Urinary bladder (tissue), 4 donors: ENCODE measurements at places on chromosomes 5 and 9. TPM values are rescaled to one million over a fixed set of nuclear protein-coding genes. Genes with fewer than 3 reads are reported as not detected.

GRCh38 chr5:124634228-124634739 is 112.2 kb downstream of the ZNF608 start:
- no peak for DNase-seq

GRCh38 chr5:181045316-181045715 is 5.2 kb downstream of the BTNL9 start:
- no peak for DNase-seq

GRCh38 chr5:135160036-135160675 is 126.1 kb upstream of the PITX1 start:
- DNase-seq = no peak

The TRPM3 gene
- 14.3 TPM for total RNA-seq

- no peak for DNase-seq
These were observed 138.9 kb downstream of the NXNL2 start for GRCh38 chr9:88673886-88674285.

GRCh38 chr9:82570226-82570625 is 492.7 kb downstream of the RASEF start:
- no peak for DNase-seq

DNA sequence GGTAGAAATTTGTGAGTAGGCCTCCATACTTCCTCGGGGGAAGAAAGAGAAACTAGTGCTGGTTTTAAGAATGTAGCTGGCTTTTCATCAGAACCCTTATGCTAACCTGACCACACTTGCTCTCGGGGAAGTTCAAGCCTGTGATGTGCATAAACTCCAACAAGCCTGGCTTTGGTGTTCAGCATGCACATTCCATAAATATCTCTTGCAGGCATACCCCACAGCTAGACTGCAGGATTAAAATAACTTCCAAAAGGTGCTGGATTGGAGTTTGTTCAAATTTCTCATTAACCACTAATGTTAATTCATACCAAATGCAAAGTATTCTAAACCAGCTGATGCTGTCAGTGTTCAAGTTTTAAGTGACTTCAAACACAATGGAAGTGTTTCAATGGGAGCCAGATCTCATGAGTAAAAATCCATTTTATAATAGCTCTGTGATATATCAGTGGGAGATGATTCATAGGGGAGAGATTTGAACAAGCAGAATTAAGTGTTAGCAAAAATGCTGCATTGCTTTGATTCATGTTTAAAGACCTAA is 79.4 kb downstream of the NPR3 start:
- no peak for DNase-seq

GRCh38 chr9:99184110-99184474 is 37.6 kb downstream of the ALG2 start:
- no peak for DNase-seq

The NR5A1 gene
- not detected for total RNA-seq

The PRRX2 gene
- total RNA-seq = 8.6 TPM

GRCh38 chr5:71740015-71740753 is 21.1 kb downstream of the CARTPT start:
- no peak for DNase-seq

GRCh38 chr5:84181093-84181492 is 203.6 kb downstream of the EDIL3 start:
- no peak for DNase-seq

The MPDZ gene
- total RNA-seq = 96.8 TPM

The CNOT8 gene
- 71.4 TPM for total RNA-seq

The LEAP2 gene
- total RNA-seq = 3.0 TPM

The PCDHB12 gene
- total RNA-seq = 6.9 TPM

DNA sequence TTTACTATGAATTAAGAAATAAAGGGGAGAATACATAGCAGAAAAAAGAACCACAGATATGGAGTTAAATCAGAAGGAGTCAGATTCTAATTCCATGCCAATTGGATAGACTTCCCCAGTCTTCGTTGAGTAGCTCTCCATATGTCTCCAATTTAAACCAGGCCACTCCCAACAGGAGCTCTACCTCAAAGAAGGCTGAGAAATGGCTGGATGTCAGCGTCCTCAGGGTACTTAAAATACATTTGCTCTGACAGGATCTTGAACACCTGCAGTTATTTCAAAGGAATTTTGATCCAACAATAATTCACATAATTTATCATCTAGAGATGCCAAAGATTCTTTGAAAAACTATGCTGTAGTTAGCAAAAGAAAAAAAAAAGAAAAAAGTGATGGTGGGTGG is 133.9 kb upstream of the FBN2 start:
- DNase-seq = no peak

GRCh38 chr5:65874241-65874640 is 52.1 kb upstream of the ERBIN start:
- DNase-seq = no peak

- no peak for DNase-seq
These were observed 10.0 kb downstream of the NAIF1 start for GRCh38 chr9:128056887-128057723.

The PCDHA4 gene
- total RNA-seq = 1.1 TPM

DNA sequence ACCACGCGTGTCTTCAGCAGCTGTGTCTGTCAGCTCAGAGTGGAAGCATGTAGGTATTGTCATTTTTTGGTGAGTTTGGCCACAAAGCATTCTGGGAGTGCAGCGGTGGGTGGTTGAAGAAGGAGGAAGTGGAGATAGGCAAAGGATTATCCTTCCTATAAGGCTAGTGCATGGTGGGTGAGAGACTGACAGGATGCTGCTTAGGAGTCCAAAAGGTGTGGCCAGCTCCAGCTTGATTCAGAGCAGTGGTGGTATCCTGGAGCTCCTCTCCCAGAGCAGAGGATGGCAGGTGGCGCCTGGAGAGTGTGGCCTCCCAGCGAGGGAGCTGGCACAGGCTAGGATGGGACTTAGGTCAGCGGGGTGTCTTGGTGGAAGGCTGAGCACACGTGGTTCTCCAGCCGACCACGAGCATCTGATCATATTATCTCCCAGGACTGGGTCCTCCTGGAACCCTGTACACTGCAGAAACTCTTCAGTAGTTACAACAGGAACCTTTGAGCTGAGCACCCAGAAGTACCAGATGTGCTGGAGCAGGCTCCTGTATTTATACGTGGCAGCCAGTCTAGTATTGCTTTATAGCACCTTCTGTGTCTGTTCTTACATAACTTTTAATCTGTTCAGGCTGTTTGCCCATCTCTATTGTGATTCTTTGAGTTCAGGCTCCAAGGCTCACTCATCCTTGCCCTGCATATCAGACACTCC is 29.6 kb downstream of the MAML1 start:
- DNase-seq = no peak

- no peak for DNase-seq
These were observed 116.8 kb upstream of the PDE4D start for GRCh38 chr5:60010328-60010727.

The TMEM232 gene
- 7.0 TPM for total RNA-seq

The RAD17 gene
- 44.6 TPM for total RNA-seq

DNA sequence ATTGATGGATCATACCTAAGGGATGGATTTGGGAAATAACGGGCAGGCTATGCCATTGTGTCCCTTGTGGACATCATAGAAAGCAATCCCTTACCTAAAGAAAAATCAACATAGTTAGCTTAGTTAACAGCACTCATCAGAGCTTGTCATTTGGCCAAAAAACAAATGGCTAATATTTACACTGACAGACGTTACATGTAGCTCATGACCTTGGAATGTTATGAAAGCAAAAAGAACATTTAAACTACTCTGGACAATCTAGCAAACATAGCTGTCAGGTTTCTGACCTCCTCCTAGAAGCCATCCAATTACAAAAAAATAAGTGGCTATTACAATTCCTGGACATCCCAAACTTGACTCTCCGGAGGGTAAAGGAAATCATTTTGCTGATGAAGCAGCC is 23.8 kb downstream of the TMEM232 start:
- DNase-seq = no peak

- DNase-seq = no peak
These were observed 53.2 kb downstream of the ANKRD33B start for GRCh38 chr5:10617103-10617502.

GRCh38 chr5:173557123-173557903 is 59.1 kb downstream of the BOD1 start:
- DNase-seq = no peak

- DNase-seq = no peak
These were observed 19.0 kb downstream of the TMEM8B start for GRCh38 chr9:35847792-35848572.

DNA sequence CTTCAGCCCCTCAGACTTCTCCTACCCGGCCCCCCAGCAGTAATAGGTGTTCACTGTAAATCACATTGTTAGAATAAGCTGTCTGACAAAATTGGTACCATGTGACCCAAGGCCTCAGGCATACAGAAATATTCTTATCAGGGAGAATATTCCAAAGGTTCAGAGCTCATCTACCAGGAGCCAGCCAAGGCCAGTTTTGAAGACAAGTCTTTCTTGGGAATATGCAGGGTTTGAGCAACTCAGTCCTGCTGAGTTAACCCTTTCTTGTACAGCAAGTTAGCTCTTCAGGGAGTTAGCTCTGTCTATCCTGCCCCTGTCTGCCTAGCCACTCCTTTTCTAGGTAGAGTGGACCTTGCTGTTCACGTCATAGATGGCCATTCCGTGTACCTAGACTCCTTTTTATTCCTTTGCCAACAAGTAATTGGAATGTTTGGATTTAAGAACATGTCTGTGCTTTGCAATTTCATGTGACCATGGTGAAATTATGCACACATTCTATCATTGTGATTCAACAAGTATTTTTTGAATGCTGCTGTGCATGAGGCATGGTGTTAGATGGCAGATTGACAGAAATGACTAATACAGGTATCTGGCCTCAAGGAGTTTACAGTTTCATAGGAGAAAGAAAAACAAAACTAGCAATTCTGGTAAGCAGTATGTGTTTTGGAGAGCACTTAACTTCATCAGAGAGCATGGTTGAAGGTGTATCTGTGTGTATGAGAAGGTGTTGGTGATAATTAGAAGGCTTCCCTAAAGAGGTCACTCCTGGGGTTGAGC is 22.6 kb downstream of the TGFBR1 start:
- DNase-seq = no peak

DNA sequence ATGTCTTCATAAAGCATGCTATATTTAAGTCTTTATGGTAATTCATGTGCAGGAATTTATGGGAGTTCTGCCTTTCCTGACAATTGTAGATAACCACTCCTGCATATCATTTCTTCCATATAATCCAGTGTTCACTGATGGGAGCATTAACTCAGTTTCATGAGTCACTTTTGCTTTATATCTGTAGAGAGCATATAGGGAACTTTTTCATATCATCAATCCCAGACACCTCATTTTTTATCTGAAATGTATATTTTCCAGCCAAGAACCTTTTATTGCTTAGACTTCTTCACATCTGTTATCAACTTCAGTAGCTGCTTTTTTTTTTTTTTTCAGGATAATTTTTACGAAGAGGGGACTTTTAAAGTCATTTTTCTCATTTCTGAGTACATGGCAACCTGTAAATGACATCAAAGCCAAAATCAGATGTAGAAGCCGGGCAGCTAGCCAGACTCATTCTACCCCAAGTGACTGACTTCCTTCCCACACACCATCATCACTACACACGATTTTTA is 41.1 kb downstream of the NFX1 start:
- no peak for DNase-seq

- DNase-seq = no peak
These were observed 26.5 kb downstream of the MTAP start for GRCh38 chr9:21828853-21829410.

- DNase-seq = no peak
These were observed 8.0 kb downstream of the ENHO start for GRCh38 chr9:34514816-34515215.

DNA sequence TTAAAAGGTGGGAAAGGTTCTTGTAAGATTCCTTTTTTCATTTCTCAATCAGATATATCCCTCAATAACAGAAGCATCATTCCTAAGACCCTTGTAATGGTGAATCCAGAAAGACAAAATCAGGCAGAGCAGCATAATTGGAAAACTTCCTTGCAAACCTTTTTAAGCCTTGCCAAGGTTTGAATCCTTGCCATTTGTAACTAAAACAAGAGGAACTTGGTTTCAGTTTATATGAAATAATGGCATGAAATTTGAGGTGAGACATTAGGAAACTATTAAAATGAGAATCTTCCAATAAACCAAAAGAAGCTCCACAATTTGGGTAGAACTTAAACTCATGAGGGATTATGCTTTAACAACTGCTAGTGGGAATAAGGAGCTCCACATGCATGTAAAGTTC is 384.7 kb upstream of the SMC2 start:
- no peak for DNase-seq

DNA sequence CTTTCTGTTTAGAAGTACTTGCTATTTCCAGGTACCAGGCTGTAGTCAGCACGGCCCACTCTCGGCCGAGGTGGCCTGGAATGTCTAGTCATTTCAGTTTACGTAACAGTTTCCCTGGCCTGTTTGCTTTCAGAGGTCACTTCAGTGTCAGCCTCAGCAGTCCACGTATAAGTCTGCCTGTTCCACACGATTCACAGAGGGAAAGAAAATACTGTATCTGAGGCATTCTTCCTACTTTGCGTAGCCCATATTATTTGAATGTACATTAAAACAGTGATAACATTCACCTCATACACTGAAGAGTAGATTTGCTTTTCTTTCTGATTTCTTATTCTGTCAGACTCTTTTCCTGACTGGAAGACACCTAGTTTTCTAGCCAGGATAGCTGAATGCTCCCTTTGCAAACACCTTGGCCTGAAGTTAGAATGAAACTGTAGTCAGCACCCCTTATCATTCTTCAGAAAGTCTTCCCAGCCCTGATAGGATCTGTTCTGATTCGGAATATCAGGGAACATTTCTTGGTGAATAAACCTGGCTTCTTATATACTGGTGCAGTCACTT is 140.9 kb downstream of the AOPEP start:
- DNase-seq = no peak

The DOCK2 gene
- 19.1 TPM for total RNA-seq

- DNase-seq = no peak
These were observed 92.3 kb upstream of the PTGER4 start for GRCh38 chr5:40587376-40587775.

- no peak for DNase-seq
These were observed 83.5 kb upstream of the SEMA6A start for GRCh38 chr5:116658141-116658540.

The CER1 gene
- total RNA-seq = 0.74 TPM

DNA sequence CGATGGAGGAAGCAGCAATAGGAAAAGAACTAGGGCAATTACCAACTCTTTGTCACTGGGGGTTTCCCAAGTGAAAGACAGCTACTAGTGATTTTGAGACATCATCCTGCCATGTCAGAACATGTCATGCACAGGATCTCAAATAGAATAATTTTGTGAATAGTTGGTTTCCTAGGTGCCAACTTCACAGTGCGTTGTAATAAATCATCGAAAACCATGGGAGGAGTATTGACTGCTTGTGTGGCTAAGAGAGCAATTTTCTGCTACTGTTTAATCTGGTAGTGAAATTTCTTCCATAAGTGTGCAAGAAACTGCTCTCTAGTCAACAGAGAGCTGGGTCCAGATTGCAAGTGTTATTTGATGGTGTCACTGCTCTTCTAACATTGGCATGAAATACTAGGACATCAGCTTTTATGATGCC is 168.6 kb downstream of the NNT start:
- no peak for DNase-seq

- no peak for DNase-seq
These were observed 172.6 kb upstream of the PPP2R2B start for GRCh38 chr5:147051193-147051592.

GRCh38 chr9:128150594-128151308 is 1.5 kb downstream of the LCN2 start:
- no peak for DNase-seq

The ROPN1L gene
- 0.26 TPM for total RNA-seq
